ENCODE measurements at places on chromosomes 5 and 9.

DNA sequence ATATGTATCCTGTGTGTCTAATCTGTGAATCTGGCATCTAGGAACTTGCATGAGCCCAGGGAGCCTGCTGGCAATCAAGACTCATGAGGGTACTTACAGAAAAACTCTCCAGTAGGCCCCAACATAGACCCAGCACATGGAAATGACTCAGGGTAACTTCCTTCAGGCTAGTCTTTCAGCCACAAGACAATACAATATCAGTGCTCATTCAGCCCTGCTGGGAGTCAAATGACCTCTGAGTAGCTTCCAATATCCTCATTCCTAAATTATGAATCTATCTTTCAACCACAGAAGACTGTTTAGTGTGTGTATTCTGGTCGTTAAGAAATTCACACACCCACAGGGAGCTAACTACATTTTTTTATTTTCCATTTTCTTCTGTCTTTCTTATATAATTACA lies 1273.0 kb downstream of the EFNA5 start:
- DNase-seq = no peak

GRCh38 chr9:71920456-71921189 lies 9.2 kb downstream of the C9orf85 start:
- no peak for DNase-seq

DNA sequence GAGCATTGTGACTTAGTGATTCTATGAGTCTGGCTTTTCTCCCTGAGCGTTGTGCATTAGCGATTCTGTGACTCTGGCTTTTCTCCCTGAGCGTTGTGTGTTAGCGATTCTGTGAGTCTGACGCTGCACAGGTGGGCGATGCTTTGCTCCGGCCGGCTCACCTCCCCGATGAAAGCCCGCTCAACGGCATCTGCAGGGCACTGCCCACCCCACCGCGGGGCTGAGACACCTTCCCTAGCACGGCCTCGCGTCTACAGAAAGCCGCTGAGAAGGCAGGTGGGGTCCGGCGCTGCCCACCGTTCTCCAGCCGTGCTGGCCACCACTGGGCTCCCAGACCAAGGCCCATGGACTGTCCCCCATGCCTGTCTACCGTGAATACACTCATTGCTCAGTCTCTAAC lies 12.8 kb upstream of the SLC9A3 start:
- DNase-seq = no peak

DNA sequence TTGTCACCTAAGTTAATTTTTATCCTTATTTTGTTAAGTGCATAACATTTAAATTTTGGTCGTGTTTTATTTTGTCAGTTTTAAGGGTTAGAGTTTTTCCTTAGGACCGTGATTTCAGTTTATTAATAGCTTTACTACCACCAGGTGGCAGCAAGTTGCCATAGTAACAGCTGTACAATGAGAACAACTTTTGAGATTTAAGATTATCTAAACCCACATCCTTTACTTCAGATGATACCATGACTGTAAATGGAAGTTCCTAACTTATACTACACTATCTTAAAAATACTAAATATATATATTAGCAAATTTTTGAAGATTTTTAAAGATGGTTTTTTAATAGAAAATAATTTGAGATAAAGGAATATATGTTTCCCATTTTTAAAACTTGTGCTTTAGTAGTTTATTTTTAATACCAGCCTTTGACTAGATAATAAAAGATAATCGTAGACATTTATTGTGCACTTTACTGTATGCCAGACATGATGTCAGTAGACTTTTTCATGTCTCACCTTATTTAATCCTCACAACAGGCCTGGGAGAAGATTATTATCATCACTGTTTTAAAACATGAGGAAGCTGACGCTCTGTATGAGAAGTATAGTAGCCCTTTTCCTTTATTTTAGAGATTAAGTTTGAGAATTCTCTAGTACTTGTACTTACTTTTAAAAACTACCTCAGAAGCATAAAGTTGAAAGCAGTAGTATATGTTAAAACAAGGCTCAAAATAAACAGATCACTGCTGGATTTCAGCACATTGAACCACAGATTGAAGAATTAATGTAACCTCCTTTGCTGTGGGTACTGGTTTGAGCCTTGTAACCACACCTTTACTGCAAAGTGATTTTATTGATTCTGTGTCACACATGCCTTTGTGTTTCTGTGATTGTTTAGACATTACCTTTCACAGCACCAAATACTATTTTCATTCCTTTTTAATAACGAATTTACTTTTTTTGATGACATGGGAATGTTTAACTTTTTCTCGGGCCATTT lies 27.5 kb downstream of the SREK1 start:
- DNase-seq = peak; percentile 57

DNA sequence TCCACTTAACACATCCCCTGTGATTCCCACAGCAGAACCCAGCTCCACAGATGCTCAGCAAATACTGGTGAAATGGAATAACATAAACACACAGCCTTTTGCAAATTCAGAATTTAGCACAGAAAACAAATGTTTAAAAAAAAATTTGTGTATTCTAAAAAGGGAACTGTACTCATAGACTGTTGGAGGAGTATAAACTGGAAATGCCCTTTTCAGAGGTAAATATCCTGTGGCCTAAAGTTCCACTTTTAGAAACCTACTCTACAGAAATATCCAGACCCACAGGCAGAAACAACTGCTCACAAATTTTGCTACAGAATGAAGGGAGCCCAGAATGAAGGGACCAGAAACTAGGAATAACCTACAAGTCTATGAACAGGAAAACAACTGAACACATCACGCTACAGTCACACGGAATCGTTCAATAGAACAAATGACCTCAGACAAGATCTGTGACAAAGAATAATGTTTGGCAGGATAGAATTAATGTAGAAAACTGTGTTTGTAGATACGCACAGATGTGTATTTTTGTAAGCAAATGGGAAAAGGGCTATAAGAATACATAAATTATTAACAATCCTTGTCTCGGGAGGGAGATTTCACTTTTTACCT lies 78.5 kb downstream of the SHB start:
- no peak for DNase-seq

GRCh38 chr5:127030259-127031146 lies at the start of gene MARCHF3:
Gene MARCHF3, minus strand, starts transcription at chr5:127030558. Its CDS starts 112,387 bp downstream, at chr5:126918171.
- peak; percentile 98 for DNase-seq

DNA sequence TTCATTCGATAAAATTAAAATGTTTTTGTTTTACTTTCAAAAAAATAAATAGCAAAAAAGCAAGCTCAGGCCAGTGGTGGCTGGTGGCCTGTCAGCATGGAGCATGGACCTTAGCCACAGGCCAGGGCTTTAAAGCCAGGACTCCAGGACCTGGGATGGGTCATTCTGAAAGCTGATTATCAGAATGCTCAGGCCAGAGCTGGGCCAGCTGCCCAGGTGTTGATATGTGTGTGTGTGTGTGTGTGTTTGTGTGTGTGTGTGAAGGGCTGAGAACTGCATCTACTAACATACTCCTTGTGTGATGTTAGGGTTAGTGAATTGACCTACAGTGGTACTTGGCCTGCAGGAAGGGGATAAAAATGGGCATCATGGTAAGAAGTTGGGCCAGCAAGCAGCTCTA lies 21.5 kb downstream of the PALM2AKAP2 start:
- DNase-seq = no peak

DNA sequence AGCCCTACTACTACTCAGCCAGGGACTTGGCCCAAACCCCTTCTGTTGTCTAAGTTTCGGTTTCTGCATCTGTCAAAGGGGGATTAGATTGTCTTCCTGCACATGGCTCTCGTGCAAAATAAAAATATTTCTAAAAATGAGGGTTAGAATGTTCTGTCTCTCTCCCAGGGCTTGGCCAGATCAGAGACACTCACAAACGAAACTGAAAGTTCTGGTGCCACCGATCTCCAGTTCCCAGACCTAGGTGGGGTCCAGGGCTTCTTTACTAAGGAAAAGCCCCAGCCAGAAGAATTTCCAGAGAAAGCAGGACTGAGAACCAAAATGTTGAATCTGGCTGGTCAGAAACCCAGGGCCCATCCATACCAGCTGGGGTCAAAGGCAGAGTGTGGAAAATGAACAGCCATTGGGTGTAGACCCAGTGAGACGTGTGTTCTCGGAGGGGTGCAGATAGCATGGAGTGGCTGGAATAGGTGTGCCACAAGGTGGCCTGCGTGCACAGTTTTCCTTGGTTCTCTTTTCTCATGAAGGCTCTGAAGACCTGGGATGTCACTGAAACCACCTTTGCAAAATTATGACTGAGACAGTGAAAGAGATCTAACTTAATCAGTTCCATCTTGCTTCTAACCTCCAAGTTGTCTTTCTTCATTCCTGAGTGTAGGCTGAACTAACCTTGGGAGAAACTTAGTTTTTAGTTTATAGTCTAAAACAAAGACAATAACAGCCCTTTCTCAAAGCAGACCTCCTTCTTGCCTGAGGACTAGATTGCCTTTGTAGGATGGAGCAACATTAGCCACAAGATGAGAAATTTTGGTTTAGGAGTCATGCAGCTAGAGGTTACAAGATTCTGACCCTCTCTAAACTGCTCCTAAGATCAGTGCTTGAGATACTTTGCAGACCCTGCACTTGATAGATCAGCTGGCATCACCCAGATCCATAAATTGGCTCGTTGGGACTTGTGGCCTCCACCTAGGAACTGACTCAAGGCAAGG lies 2.3 kb upstream of the SLC23A1 start:
- peak; percentile 78 for DNase-seq

- DNase-seq = no peak
Observed at GRCh38 chr9:120306561-120306960, 273.4 kb downstream of the CDK5RAP2 start.

DNA sequence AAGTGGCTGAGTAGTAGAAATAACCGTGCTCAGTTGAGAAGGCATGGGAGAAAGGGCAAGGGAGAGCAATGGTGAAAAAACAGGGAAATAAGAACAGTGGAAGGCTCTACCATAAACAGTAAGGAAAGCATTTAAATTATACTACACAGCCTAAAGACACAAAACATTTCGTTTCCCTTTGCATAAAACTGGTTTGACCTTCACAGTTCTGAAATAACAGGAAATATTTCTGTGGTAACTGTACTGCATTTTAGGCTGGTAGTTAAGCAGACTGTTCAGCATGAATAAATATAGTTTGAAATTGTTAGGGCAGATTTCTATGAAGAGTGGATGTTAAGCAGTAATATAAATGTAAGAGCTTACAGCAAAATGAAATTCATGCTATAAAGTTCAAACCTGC lies 147.5 kb downstream of the CSNK1G3 start:
- DNase-seq = no peak

DNA sequence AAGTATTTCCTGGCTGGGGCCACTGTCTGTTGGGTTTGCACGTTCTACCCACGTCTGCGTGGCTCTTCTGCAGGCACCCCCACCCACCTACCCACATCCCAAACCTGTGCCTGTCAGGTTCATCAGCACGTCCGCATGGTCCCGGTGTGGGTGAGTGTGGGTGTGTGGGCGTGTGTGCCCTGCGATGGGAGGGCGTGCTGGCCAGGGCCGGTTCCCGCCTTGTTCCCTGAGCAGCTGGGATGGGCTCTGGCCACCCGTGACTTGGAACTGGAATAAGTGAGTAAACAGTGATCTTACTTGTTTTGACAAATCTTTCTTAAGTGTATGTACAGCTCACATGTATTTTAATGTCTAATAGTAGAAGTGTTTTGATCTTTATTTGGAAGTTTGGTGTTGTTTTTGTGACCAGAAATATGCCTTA lies 20.4 kb downstream of the ERGIC1 start:
- no peak for DNase-seq

- DNase-seq = peak; percentile 74
Observed at GRCh38 chr9:109451311-109452025, 46.6 kb downstream of the PTPN3 start.

DNA sequence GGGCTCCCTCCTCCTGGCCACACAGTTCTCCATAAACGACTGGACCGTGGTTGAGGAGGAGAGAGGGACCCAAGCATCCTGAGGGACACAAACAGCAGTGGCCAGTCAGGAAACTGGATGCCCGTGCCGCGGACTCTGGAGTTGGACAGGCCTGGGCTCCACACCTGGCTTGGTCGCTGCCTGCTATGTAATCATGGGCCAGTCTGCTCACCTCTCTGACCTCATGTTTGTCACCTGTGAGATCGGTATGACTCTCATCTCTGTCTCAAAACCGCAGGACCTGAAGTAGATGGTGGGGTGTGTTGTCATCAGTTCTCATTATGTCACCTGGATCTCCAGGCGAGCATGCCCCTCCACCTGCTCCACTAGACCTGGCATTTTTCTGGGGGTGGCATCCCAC lies 14.5 kb downstream of the CXXC5 start:
- DNase-seq = no peak

DNA sequence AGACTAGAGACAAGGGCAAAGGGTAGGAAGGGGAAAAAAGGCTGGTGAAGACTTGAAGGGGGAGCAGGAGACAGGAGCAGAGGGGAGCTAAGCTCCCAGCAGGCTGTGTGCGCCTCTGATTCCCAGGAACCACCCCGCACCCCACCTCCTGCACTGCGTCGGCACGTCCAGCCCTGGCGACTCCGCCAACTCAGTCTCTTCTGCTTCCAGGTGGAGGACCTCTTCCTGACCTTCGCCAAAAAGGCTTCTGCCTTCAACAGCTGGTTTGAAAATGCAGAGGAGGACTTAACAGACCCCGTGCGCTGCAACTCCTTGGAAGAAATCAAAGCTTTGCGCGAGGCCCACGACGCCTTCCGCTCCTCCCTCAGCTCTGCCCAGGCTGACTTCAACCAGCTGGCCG lies 30.5 kb downstream of the DYNC2I2 start:
- DNase-seq = no peak

DNA sequence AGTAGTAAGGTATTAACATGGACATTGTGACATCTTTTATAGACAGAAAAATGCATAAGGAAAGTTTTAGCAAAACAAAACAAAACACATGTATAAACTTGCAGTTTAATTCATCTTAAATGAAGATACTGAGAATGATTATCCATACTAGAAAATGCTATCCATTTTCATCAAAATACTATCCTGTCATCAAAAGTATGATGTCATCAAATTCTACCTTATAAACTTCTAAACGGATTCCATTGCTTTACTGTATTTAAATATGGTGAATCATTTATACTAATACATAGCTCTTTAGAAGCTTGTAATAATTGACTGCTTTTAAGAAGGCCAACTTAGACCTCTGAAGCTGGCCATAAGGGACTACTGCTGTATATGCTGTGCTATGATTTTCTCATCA lies 221.0 kb downstream of the EDIL3 start:
- no peak for DNase-seq

DNA sequence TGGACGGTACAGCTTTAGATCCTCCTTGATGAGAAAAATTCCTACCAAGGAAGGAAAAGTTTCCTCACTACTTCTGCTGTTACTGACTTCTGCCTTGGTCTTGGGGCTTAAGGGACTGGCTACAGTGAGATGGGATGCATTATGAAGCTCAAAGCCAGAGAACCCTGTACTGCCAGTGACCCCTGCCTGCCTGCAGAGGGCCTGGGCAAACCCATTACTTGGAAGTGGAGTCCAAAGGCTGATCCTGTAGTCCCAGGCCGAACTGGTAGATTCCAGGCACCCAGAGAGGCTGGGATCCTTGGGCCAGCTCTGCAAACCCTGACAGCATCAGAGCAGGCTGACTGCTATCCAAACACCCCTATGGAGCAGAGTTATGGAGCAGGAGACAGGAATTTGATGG lies 25.7 kb upstream of the NR5A1 start:
- DNase-seq = no peak

- no peak for DNase-seq
Observed at GRCh38 chr9:74066128-74066527, 431.0 kb upstream of the RORB start.
